Type B pancreatic cell (in vitro differentiated cells): ENCODE measurements at places on chromosomes 11 and 22. TPM values are rescaled to one million over a fixed set of nuclear protein-coding genes. Genes with fewer than 3 reads are reported as not detected.

- DNase-seq = no peak
Measured at GRCh38 chr11:30436801-30437200, 113.9 kb downstream of the ARL14EP start.

GRCh38 chr11:16191212-16191867 is 165.0 kb downstream of the SOX6 start:
- DNase-seq = no peak

DNA sequence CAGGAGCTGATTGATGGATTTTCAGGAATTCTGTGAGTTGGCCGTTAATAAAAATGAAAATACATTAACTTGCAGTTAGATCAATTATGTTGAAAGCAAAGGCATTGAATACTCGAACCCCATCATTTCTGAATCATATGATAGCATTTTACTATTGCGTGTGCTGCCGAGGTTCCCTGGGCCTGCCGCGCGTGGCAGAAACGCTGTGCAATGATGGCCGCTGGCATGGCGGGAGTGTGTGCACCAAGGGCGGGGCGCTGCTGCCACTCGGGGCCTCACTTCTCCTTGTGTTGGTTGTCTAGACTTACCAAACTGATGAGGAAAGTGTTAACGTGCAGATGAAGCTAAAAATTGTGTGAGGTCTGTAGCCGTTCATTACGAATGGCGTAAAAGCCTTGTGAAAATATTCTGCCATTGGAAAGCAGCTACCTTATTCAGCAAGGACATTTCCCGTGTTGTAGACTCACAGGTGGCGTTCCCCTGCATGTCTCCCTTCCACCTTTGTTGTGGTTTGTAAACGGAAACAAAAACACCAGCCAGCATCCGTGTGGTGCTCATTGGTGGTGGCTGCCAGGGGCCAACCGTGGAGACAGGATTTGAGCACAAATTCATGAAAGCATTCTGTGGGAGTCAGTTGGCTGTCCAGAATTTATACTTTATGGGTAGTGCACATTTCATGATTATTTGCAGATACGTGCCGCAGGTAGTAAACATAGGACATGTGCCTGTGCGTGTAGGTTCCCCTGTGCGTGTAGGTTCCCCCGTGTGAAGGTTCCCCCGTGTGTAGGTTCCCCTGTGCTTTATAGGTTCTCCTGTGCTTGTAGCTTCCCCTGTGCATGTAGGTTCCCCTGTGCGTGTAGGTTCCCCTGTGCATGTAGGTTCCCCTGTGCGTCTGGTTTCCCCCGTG is 5.9 kb upstream of the GRAMD4 start:
- DNase-seq = no peak

DNA sequence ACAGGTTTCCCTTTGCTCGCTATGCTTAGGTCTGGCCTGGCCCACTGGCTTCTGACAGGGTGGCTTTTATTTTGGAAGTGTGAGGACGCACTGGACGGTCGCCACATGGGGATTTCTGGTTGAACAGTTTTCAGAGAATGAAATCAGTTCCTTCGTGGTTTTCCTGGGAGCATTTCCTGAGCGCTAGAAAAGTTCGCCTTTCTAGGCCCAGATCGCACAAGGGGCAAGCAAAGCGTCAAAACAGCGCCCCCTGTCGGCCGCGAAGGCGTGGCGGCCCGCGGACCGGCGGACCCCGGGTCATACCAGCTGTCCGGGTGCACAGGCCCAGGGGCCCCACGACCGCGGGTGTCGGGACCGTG is 12.7 kb upstream of the CYP2R1 start:
- no peak for DNase-seq

- no peak for DNase-seq
Measured at GRCh38 chr22:45832959-45833580, 143.9 kb downstream of the WNT7B start.

DNA sequence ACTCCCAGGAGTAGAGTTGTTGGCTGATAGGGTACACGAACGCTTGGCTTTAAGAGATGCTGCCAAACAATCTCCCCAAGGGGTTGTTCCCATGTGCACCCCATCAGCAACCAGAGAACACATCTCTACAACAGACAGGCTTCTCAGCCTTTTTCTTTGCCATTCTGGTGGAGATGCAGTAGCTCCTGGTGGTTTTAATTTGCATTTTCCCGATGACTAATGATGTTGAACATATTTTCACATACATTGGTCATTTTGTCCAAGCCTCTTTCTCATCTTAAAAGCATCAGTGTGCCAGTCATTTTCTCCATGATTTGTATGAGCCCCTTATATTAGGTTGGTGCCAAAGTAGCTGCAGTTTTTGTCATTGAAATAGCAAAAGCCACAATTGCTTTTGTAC is 21.8 kb downstream of the DHCR7 start:
- no peak for DNase-seq

GRCh38 chr22:30452861-30453260 is 19.0 kb downstream of the SEC14L3 start:
- DNase-seq = no peak

GRCh38 chr11:87421422-87421821 is 383.7 kb downstream of the TMEM135 start:
- DNase-seq = no peak

DNA sequence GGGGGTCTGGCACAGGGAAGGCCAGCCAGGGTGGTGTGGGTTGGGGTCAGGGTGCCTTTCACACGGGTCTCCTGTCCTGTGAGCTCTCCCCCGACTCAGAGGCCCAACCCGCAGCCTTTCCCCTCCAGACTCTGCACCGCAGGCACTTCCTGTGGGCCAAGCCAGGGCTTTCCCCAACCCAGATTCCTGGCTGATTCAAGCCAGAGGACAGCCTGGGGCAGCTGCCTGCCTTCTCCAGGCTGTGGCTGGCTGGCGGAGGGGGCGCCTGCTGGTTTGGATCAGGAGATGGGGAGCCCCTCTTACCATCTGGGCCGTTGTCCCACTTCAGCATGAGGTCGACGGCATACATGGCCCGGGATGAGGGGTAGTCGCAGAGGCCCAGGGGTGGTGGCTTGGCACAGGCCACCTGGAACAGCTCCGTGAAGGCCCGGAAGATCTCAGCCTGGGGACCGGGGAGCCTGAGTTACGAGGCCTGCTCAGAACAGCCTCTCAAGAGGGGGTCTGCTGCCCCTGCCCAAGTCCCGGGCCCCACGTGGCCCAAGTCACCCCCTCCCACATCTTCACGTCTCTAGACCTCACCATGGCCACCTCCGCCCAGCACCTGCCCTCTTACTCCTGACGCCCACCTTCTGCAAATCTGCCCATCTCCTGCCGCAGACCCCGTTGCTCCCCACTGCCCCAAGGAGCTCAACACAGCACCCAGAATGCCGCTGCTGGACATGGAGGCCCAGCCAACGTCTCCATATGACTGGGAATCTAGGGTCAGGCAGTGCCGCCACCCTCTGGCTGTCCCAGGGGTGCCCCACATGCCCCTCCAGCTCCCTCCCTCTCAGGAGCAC is 17.3 kb downstream of the TSPO start:
- no peak for DNase-seq

DNA sequence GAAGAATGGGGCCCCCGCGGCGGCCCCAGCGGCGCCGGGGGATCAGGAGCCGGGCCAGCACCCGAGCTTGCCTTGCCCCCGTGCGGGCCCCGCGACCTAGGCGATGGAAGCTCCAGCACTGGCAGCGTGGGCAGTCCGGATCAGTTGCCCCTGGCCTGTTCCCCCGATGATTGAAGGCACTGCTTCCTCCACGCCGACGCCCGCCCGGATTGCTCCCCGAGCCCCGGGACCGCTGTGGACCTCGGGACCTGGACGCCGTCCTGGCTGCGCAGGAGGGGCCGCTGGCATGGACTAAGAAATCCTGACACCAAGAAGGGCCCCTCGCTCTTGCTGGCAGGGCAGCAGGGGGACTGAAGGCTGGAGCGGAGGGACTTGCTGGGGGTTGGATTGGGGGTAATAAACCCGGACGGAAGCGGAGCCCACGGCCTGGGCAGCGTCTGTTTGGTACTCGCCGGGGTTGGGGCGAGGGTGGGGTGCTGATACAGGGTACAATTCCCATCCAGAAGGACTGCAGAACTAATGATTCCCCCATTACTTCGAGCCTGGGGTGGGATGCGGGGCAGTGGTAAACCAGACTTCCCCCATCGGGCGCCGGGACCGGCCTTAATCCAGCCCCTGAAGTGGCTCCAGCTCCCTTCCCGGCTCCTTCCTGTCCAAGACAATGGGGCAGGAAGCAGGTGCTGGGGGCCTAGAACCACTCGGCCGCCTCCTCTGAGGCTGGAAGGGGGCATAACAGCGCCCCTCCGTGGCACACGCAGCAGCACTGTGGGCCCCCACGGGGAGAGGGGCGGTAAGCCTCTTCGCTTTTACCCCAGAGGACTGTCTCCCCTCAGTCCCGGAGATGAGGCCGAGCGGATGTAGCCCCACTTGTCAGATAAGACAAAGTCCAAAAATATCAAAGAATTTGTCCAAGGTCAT is 1.0 kb downstream of the CCDC85B start:
- no peak for DNase-seq

GRCh38 chr11:67646535-67647336 is 3.8 kb downstream of the ACY3 start:
- DNase-seq = no peak

GRCh38 chr11:117875382-117876058 is 938 bp downstream of the FXYD6 start:
- DNase-seq = peak; percentile 63

GRCh38 chr22:50477923-50478322 is 3.1 kb upstream of the SBF1 start:
- DNase-seq = no peak

DNA sequence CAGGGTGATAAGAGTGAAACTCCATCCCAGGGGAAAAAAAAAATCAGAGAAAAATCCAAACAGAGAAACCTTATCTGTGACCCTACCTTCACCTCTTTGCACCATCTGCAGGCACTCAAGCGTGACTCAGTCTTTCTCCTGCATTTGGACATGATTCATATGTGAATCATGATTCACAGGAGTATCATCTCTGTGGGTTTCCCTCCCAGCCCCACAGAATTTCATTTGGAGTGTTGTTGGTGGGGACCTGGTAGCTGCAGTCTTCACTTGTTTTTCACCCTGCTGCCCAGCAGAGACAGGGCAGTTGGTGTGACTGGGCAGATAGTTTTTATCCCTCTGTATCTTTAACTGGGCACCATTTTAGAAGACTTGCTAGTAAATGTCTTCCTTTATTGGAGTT is 75.7 kb downstream of the DEPDC5 start:
- DNase-seq = no peak

- no peak for DNase-seq
Measured at GRCh38 chr22:41229730-41230400, 10.9 kb downstream of the CHADL start.

- no peak for DNase-seq
Measured at GRCh38 chr11:15818132-15818842, 538.1 kb downstream of the SOX6 start.

PPME1 gene
- 44.8 and 45.0 TPM in 2 replicates for total RNA-seq

SCARF2 gene
- 4.2 and 21.7 TPM in 2 replicates for total RNA-seq

MCAM gene
- total RNA-seq = 3.0 and 10.3 TPM in 2 replicates

ZNF74 gene
- total RNA-seq = 24.6 and 39.5 TPM in 2 replicates

PRDM11 gene
- 13.6 and 24.0 TPM in 2 replicates for total RNA-seq
